ENCODE measurements at places on chromosomes 4 and X.

DNA sequence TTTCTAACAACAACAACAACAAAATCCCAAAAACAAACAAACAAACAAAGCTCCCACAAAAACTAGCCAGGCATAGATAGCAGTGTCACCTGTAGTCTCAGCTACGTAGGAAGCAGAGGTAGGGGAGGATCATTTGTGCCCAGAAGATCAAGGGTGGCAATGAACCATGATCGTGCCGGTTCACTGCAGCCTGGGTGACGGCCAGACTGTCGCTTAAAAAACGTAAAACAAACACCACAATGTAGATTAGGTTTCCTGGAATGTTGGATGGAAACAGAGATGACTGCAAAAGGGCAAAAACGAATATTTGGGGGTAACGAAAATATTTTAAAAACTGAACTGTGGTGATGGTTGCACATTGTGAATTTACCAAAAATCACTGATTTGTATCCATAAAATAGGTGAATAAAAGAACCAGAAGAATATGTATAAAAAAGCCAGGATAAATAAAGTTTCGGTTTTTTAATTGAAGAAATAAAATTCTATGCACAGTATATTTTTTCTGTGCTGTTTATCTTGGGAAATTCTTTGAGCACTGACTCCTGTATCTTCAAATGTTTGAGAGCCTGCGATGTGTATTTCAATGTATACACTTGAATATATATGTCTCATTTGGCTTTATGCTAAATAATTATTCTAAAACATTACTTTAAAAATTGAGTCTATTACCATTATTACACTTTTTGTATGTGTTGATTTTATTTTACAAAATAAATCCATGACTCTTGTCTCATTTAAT, 1477.0 kb downstream of the PCDH7 start:
- DNase-seq = no peak

GRCh38 chrX:153684467-153685155, 3.1 kb upstream of the SLC6A8 start:
- no peak for DNase-seq

GRCh38 chrX:69024161-69024736, 141.0 kb downstream of the PJA1 start:
- DNase-seq = no peak

- DNase-seq = no peak
Measured at GRCh38 chr4:55078987-55079386, 46.4 kb downstream of the KDR start.

DNA sequence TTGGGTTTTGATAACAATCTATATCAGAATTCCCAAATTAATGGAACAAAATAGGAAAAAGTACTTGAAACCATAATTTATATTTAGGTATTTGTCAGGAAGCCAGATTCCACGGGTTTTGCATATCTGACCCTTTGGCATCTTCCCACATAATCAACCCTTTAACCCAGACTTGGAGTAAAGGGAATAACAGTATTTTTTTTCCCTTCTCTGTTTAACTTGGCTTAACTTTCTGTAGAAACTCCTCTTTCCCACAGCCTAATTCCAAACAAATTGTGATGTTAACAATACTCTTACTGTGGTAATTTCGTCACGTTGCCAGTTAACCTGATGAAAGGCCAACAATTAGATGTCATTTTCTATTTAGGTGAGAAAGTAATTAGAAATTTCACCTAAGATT, 49.4 kb upstream of the GUCY1A1 start:
- DNase-seq = no peak

GRCh38 chrX:22081475-22082092, 49.5 kb downstream of the PHEX start:
- DNase-seq = peak; percentile 9

DNA sequence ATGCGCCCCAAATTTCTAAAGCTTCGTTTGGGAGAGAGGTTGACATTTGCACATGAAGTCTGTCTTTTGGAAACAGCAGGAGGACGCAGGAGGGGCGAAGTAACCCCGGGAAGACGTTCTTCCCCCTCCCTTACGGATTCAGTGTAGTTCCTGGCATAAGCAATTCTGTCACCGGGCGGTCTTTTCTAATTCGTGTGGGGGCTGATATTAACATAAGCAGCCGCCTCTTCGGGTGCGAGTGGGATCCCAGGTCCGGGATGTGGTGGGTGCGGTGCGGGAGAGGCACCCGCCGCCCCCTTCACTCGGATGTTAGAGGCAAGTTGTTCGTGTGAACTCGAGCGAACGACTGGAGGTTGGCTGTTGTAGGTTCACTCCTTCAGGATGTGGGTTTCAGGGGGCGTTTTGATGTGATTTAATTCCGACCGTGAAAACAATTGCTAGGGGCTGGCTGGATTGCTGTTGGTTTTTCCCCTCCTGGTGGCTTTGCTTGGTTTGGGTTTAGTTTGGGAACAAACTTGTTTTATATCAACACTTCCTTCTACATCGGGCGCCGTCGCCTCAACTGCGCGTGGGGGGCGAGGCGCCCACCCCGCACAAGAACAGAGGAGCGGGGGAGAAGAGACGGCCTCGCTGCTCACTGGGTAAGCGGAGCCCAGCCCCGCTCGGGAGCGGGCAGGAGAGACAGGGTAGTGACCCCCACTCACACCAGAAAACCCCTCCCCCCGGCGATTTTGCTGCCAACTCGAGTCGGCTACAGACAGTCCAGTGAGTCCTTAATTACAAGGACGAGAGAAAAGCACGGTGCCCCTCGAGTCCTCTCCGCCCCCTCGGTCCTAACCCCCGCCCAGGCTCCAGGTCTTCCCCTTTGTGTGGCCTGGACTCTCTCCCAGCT, 2.9 kb upstream of the LEF1 start:
- no peak for DNase-seq

DNA sequence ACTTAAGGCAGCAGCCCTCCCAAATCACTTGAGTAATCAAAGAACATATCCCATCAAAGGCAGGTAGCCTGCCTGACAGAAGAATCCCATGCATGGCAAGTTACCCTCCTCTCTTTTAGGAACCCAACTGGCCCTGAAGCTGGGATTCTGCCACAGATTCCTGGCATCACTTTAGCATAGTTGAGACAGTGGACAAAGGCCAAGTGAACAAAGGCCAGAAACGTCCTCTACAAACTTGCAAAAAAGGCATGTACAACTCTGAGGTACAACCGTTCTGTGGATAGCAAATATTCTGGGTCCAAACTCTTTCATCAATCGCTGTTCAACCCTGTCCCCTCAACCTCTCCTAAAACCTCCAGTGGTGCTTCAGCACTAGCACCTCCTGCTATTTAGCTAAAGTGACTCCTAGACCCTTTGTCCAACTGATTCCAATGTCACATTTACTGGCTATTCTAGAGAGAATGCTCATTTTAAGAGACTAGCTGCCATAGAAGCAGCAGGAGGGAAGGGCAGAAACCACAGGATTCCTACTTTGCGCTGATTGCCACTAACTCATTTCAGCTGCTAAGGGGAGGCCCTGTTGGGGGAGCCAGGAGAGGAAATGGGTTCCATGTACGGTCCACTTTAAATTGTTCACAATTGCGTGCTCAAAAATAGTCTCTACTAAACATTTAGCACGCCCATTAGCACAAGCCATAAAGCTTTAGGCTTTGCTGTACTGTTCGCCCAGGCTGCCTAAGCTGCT, 105.9 kb downstream of the SHROOM4 start:
- no peak for DNase-seq

DNA sequence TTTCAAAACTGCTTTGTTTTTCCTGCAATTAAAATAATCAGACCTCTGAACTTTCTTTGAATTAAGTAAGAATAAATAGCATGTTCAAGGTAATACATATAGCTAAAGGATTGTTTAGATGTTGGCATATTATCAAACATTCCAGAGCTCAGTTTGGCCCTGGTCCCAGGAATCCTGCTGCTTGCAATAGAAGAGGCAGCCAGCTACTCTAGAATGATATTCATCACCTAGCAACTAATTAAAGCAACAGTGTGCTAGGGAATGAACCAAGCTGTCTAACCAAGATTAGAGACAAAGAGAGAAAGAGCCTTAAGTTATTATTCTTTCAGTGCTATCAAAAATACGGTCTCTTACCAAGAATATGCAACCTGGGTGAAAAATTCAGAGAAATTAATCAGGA, 460.9 kb downstream of the GABRG1 start:
- no peak for DNase-seq

DNA sequence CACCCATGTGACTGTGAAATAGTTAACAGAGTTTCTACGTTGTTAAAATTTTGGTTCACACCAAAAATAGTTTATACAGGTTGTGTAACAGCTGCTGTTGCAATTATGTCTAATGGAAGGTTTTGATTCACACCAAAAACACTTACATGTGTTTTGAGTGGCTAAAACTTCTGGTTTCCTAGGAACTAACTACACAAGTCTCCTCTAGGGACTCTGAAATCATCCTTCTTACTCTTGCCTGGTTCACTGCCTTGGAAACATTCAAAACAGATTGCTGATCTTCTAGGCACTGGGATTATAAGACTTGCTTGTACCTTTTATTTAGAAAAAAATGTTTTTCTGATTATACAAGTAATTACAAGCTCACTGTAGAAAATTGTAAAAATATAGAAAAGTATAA, 14.9 kb upstream of the MORC4 start:
- DNase-seq = no peak

DNA sequence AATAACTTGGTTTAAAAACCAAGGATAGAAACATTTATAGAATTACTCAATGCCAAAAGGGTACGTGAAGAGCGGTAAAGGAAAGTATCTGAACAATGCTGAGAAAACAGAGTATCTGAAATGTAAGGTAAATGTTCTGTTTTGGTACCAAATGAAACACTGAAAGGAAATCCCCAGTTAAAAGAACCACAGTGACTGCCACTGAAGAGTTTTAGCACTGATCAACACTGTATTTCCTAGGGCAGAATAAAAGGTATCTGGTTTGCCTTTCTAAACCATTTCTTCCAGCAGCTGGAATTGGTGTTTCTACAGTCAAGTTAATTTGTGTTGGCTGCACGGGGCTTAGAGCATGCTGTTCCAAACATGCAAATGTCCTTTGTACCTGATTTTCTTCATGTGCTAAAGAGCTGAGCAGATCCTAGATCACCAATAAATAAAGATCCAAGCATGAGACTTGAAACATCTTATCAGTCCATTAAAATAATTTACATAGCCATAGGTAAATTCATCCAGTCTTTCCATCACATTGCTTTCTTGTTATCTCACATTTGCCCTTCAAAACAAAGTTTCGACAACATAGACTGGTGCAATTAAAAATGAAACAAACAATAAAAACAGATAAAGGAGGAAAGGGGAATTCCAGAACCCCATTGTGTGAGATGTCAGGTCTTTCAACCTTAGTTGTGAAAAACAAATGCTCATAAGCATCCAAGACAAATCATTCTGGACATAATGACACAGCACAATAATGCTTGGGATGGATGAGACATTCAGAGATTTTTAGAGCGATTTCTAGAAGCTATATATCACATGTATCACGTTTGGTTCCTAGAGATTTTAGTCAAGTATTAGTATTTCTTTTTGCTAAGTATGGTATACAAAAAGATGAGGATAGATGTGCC, 38.6 kb downstream of the MFAP3L start:
- DNase-seq = no peak

DNA sequence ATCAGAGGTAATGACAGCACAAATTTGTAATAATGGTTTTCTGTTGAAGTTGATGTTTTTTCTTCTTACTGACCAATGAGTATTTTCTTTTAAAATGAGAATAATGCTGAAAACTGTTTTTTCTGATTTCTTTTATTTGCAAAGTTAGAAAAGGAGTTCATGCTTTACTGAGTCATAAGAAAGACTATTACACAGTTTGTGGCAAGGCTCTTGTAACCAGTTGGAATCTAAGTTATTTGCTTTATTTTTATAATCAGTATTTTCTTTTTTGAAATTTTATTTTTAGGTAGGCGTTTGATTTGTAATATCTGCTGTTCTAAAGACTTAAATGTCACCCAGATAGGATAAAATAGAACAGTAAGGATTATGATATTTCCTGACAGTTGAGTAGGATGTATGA, 25.5 kb downstream of the ANAPC4 start:
- no peak for DNase-seq

DNA sequence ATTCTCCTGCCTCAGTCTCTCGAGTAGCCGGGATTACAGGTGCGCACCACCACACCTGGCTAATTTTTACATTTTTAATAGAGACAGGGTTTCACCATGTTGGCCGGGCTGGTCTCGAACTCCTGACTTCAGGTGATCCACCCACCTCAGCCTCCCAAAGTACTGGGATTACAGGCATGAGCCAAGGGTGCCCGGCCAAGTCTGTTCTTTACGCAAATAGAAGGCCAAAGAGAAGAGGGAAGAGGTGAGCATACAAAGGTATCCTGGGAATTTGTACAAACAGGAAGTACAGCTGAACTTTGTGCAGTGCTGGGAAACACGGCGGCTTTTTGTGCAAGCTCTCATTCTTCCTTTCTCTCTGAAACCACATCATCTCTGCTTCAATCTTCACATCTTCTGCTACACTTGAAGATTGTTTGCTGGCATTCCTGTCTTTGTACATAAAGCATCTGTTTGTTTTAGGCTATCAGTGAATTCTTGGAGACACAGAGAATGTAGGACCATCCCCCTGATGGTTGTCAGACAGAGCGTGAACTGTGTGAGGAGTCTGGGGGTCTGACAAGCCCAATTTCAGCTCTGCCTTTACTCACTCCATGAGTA, 71.9 kb upstream of the PRSS48 start:
- DNase-seq = no peak

DNA sequence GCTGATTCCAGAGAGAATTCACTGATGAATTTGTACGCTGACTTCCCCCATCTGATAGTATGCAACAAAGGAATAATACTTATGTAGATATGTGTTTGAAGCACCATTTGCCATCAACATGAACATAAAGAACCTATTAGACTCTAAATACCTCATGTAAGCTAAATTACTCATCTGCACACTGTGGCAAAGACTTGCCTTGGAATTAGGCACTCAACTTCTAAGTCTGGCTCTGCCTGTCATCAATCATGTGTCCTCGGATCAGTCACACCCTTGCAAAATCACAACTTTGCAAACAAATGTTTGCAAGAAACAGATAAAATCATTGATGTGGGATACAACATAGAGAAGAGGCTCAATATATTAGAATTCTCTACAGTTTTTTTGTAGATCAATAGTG, 169.9 kb upstream of the LDB2 start:
- DNase-seq = no peak

- no peak for DNase-seq
Measured at GRCh38 chrX:38662640-38663039, 101.3 kb downstream of the TSPAN7 start.

DNA sequence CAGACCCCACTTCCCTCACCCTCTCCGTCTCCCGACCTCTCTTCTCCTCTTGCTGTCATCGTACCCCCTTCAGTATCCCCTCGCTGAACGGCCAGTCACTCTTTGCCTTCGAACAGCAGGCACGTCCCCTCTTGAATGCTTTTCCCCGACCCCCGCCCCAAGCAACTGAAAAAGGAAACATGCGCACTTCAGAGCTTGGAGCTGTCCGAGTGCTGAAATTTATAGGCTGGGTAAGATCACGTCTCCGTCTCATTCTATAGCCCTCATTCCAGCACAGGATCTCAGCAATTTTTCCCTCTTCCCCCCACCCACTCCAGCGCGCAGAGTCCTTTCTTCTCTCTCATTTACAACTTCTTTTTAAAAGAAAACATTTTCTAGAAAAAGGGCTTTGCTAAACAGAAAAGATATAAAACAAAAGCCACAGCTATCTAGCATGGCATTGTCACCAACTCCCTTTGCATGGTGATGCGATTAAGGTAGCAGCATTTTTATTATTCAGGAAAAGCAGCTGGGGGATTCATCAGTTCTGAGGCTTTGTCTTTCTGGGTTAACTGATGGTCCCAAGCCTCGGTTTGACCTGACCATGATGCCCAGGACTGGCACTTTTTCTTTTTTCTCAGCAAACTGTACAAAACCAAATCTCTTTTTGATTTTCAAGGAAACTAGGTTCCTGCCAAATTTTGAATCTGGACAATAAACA, at the start of gene GLRA2:
GLRA2 (plus strand) TSS at position 247 of the 700 bp plus-strand sequence. CDS start 522 bp downstream, outside the sequence.
- no peak for DNase-seq

- DNase-seq = no peak
Measured at GRCh38 chrX:134512566-134512965, 52.6 kb downstream of the HPRT1 start.
